ENCODE measurements at places on chromosomes 7 and 10.

DNA sequence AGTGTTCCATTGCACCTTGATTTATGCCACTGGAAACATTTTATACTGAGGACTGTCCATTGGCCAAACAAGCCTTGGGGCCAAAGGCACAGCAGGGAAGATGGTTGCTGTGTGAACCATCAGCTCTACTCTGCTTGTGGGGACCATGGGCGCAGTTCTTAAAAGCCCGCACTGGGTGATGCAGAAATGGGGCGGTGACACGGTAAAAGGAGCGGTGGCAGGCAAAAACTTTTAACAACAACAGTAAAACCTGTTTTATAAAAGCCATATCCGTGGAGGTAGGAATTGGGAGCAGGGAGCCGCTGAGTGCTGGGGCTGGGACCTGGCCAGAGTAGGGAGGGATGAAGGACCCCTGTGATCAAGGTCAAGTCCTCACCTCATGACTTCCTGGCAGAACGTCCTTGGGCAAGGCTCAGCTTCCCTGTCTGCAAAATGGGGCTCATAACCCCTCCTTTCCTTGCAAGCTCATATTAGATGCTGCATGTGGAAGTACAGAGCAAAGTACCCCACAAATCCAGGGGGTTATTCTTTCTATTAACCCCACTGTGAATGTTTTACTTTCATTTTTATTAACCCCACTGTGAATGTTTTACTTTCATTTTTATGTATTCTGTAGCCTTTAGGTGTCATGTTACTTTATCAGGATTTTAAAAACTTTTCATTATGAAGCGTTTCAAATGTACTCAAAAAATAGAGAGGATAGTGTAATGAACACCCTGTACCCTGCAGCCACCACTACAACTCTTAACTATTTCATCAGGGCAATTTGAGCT, 78.3 kb downstream of the GRK5 start:
- DNase-seq, result no peak

GRCh38 chr7:3747467-3747866, 446.4 kb downstream of the SDK1 start:
- DNase-seq, result no peak

GRCh38 chr7:115099906-115100305, 178.0 kb downstream of the MDFIC start:
- DNase-seq, result peak; percentile 71

DNA sequence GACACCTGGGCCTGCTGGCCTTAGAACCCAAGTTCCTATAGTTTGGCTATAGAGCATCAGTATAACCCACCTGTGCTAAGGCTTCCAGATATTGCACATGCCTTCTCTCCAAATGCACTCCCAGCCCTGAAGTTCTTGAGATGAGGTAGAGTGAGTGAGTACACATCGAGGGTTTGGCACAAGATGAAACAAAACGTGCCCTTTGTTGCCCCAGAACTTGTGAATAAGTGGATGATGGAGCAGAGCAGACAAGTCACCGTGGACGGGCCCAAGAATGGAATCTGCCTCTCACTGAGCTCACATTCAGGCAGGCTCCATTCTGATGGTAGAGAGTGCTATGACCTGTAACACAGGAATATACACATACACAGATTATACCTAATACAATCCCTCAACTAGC, 73.0 kb upstream of the STK17A start:
- peak; percentile 13 for DNase-seq

DNA sequence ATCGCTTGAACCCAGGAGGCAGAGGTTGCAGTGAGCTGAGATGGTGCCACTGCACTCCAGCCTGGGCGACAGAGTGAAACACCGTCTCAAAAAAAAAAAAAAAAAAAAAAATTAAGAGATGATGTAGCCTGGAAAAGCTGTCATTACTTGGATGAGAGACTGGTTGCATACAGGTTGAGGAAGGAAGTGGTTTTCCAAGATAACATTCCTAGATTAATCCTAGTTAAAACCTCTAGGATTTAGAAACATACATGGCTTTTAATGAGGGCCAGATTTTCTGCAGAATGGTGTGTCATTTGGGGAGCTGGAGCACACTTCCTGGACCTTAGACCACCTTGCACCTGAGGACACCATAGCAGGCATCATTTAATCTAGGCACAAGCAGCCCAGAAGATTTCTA, 17.8 kb downstream of the VWA2 start:
- DNase-seq, result no peak
